Head of caudate nucleus (tissue), 42 donors: ENCODE measurements at places on chromosomes 1 and 21.

DNA sequence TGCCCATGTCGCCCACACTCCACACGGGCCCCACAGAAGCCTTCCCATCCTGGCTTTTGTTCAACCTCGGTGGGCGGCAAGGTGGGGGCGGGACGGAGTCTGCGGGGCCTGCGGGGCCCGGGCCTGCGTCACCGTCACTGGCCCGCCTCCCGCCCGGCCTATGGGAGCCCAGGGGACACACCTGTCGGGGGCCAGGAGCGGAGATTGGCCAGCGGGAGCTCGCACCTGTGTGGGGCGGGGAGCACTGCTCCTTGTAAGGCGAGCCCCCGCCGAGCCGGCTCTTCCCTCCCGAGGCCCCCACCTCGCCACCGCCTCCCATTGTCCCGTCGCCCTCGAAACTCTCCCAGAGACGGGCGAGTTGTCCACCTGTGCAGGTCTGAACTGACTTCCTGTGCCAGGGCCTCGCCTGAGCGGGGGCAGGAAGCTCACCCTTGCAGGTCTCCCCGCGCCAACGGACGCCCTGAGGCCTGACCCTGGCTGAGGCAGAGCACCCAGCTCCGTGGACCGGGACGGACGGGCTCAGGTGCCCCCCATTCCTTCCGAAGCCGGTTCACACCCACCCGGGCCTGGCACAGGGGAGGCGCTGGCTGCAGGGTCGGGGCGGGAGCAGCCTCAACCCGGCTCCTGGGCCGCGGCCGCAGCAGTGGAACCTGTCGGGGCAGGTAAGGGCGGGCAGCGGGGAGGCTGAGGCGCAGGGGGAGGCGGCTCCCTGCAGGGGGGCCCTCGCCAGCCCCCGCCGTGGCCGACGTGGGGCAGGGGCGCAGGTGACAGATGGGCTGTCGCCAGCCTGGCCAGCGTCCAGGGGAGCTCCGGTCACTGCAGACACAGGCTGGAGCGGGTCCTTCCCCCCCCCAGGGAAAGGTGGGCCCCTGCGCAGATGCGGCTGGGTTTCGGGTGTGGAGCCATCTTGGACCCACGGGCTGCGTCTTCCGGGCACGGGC, 10.8 kb upstream of the TTLL10 start:
- DNase-seq: no peak

- DNase-seq: no peak
These were observed 161.8 kb upstream of the PDE4B start for GRCh38 chr1:65630855-65631254.

DNA sequence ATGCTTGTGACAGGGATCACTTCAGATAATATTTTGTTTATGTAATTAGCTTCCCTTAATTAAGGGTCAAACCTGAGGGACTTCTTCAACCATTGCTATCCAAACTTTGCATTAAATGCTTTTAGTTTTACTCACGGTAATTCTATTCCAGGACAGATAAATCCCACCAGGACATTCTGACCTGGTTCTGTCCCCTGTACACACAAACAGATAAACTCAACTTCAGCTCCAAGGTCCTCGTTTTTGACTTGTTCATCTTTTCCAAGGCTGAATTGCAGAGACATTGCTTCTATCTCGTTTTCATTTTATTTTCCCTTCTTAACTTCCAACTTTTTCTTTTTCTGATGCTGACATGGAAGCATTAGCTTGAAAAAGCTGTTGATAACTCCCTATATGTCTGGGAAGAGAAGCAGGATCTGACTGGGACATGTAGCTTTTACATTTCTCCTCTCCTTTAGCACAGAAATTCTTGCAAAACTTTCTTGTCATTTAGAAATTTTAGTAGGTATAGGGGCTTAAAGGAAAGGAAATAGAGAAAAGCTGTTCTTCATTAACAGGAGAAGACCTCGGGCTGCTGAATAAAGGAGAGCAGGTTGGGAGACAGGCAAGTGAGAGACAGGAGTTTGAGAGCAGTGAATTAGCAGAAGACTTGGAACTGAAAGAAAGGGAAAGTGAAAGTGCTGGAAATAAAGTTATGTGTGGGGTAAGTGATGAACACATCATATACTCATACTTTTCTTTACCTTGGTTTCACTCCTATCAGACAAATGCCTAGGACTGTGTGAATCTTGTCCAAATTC, 231.7 kb upstream of the B3GALT2 start:
- no peak for DNase-seq

DNA sequence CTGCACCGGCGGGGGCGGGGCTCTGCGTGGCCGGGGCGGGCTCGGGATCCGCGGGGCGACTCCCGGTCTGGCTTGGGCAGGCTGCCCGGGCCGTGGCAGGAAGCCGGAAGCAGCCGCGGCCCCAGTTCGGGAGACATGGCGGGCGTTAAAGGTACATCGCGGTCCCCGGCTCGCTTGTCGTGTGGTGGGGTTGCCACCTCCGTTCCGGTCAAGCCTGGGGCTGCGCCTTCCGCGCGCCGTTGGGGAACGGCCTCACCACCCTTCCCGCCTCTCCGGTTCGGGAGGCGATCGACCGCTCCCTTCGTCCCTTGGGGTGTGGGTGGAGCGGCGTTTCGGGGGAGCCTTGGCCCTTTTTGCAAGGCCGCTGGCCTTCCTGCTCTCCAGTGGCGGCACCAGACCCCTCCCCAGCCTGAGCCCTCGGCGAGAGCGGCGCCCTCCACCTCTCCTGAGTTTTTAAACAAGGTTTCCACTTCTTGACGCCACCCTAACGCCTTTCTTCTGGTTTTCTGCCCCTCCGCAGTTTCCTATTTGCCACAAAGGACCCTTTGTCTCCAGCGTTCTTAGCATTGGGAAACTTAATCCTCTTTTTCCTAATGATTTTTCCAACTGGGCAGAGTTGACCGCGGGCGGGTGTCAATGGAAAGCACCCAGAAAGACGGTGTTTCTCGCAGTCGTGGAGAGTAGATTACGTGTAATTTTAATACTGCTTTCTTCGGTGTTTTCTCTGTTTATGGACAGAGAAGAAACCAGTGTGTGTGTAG, at the start of the genes LEPR and LEPROT:
LEPR (plus strand) TSS at position 79 of the 761 bp plus-strand sequence. CDS start 144,898 bp downstream, outside the sequence.
LEPROT (plus strand) TSS at position 79 of the 761 bp plus-strand sequence; CDS start at position 136, 57 bp downstream.
- no peak for DNase-seq

- peak; percentile 78 for DNase-seq
These were observed 2.8 kb downstream of the ITPKB start for GRCh38 chr1:226736001-226736907.

GRCh38 chr21:45995686-45996179, 14.2 kb downstream of the COL6A1 start:
- peak; percentile 3 for DNase-seq

DNA sequence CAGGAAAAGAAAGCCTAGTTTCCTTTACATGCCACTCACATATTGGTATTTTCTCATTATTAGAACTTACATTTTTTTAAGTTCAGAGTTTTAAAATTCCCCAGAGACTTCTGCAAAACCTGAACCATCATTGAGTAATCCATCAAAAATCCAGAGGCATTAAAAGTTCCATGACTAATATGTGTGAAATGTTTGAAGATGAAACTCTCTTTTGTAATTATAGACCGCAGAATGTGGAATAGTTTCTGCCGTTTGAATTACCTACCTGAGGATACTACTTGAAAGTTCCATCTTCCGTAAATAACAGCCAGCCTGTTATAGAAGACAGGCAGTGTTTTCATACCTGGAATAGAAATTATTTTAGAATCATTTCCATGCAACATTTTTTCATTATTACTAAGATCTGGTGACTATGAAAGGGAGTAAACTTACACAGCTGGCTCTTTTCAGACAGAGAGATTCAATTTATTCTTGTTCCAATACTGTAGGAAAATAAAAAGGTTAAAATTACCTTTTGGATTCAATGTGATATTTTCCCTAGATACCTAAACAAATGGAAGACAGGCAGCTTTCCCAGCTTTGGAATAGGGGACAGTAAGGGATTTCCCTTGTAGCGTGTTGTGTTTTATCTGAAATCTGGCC, 131.4 kb downstream of the ST6GALNAC5 start:
- DNase-seq: no peak

GRCh38 chr1:227068883-227069282, 128.8 kb downstream of the COQ8A start:
- no peak for DNase-seq

DNA sequence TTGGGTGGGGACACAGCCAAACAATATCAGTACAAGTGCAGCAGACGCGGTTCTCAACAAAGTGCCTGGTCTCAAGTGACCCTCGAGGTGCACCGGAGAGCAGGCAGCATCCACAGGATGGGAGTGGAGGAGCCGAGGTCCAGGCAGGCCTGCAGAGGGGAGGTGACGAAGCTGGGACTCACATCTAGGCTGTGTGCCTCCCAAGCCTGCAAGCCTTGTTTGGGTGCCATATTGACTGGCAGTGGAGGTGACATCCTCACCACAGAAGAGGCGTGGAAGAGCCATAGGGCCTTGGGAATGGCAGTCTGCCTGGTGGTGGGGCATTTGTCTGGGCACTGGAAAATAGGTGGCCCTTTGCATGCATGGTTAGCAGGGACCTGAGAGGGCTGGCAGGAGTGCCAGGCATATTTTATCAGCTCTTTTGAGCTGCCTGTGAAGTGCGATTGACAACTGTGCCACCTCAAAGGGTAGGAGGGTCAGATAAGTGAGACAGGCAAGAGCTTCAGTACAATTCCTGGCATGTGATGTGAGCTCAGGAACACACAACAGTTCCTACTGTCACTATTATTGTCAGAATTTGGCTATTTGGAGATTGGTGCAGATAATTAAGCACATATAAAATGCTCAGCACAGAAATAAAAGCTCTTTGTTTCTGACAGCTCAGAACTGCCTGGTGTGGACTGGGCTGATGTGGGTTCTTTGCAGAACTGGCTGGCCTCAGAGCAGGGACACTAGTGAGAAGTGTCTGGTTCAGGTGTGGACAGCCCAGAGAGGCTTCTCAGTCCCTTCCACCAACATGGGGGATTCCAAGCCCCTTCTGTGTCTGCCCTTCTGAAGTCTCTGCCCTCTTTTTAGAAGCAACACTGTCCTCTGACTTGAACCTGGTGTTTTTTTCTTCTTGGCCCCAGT, 347.6 kb upstream of the AJAP1 start:
- DNase-seq: no peak

DNA sequence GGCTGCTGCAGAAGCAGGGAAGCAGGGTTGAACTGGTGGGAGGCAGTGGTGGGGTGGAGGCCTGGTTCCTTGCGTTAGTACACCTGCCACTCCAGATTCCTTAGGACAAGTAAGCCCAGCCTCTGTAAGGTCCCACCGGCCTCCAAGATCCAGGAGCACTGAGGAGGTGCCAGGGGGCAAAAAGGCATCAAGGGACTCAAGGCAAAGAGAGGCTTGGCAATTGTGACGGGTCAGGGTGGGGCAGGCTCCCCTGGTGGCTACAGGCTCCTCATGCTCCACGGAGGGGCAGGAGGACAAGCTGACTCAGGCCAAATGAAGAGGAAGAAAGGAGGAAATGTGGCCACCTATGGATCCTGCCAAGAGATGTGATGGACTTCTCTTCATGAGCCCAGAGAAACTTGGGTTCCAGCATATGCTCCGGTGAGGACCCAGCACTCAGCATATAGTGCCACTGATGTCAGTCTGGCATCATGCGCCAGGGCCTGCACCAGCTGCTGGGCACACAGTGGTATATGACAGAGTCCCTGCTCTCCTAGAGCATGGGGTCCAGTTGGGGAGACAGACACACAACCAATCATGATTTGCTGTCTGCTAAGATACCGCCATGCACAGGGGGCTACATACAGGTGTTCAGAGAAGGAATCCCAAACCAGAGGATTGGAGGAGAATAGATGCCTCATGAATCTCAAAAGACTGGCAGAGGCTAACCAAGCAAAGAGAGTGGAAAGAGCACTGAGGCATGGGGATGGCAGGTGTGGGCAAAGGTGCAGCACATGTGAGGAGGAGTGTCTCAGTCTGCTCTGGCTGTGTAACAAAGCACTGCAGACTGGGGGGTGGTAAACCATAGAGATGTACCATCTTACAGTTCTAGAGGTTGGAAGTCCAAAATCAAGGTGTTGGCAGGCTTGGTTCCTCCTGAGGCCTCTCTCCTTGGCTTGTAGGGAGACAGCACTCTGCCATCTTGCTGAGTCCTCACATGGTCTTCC, 249.7 kb downstream of the RHOU start:
- DNase-seq: no peak

GRCh38 chr1:228147768-228148167, 2.0 kb upstream of the GJC2 start:
- no peak for DNase-seq

DNA sequence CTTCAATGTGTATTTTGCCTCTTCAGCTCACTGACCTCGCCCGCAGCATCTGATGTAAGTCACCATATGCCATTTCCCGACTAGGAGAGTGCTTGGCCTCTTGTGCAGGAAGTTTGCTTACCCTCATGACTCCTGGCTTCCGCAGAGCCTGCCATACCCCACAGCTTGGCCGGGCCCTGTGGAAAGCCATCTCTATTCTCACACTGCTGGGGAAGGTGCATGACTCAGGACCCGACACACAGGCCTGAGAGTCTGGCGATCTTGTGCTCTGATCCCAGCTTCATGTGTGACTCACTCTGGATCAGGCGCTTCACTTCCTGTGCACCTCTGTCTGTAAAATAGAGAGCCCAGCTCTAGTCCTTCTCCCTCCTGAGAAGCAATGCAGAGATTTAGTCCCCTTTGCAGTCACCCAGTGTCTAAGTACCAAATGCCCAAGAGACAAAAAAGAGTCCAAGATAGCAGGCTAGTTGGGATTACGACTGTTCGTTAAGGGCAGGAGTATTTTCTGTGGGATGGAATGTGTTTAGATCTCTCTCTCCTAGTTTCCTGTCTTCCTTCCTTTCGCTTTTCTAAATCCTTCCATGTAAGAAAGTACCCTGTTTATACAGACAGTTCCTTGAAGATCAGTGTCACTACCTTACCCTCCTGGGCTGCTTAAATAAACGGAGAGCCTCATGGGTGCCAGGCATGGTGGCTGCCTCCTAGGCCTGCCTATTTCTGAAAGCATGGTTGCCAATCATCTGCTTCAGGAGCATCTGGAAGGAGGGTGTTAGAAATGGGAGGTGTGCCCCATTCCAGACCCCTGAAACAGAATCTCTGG, 62.8 kb upstream of the KIF26B start:
- DNase-seq: no peak

DNA sequence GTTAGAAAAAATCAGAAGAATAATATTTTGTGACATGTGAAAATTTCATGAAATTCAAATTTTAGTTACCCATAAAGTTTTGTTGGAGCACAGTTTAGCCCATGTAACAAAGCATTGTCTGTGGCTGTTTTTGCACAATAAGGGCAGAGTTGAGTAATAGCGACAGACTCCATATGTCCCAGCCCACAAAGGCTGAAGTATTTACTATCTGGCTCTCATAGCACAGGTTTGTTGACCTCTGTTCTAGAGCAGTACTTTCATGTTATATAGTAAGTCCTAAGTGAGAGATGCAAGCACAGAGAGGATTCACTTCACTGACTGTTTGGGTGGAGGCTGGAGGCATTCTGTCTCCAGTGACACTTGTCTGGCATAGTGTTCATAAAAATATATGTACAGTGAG, 6.8 kb downstream of the LAMC1 start:
- no peak for DNase-seq

GRCh38 chr1:225911191-225912130, 12.6 kb downstream of the PYCR2 start:
- peak; percentile 61 for DNase-seq

GRCh38 chr1:48450505-48450904, 21.5 kb downstream of the SPATA6 start:
- peak; percentile 35 for DNase-seq

- DNase-seq: no peak
These were observed 1.2 kb downstream of the LORICRIN start for GRCh38 chr1:153260585-153261280.
